NCI-H226 (cell line): ENCODE measurements at places on chromosomes 1 and 21.

DNA sequence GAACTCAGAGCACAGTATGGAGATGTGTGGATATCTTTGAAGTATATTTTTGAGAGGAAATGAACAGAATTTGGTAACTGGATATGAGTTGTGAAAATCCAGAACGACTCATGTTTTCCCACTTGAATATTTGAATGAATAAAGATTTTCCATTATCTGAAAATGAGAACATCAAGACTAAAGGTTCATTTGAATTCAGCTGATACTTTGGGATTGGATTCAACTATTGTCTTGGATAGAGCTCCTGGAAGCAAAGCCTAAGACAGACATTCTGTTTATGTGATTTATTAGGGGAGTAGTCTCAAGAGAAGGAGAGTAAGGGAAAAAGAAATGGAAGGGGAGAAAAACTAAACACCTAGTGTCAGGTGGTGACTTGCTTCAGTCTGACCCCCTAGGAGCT, 256.0 kb upstream of the LYPLAL1 start:
- no peak for DNase-seq

DNA sequence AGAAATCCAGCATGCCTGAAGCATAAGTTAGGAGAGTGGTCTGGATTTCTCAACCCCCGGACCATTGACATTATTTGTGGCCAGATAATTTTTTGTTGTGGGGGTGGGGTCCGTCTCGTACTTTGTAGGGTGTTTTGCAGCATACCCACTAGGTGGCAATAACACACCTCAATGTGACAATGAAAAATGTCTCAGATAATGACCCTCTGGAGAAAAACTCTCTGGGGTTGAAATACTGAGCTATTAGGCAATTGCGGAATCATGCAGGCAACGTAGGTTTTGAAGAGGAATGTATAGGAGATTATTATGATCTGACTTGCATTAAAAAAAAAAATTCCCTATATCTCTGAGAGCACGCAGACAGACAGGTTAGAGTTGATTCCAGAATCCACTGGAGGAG, 25.3 kb upstream of the RRP15 start:
- peak; percentile 1 for DNase-seq

- no peak for DNase-seq
These were observed 881 bp upstream of the ACTRT2 start for GRCh38 chr1:3020263-3020909.

DNA sequence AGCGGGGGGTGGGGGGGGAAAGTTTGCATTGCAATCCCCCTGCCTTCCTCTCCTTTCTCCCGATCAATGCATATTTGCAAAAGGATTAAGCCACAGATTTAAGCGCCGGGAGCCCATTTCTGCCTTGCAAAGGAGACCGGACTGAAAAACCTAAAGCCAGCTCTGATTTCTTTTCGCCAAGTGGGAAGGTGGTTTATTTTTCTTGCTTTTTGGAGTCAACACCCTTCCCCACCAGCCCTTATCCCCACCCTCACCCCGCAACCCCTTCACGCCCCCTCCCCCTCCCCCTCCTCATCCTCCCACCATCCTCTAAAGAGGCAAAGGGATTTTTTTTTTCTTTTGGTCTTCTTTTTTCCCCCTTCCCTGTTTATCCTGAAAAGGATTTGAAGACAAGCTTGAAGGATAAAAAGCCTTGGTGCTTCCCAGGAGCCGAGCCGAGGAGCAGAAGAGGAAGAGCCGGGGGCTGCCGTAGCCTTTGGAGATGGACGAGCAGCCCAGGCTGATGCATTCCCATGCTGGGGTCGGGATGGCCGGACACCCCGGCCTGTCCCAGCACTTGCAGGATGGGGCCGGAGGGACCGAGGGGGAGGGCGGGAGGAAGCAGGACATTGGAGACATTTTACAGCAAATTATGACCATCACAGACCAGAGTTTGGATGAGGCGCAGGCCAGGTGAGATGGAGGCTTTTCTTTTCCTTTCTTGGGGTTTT, 513 bp downstream of the PBX1 start:
- DNase-seq: peak; percentile 35

GRCh38 chr1:19812875-19813642, 2.0 kb downstream of the RNF186 start:
- no peak for DNase-seq

- peak; percentile 63 for DNase-seq
These were observed 67.7 kb upstream of the RAB4A start for GRCh38 chr1:229203030-229203751.

DNA sequence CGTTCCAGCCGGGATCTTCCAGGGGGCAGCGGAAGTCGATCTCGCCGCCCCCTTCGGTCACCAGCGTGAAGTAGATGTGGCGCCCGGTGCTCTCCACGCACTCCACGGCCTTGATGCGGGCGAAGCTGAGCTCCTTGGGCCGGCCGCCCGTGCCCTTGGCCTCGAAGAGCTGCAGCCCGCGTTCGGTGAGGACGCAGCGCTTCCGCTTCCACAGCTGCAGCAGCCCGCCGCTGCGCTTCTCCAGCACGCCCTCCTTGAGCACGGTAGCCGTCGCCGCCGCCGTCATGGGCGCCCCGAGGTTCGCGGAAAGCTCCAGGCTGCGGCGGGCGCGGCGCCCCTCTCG, 516 bp downstream of the PHLDA3 start:
- DNase-seq: no peak

DNA sequence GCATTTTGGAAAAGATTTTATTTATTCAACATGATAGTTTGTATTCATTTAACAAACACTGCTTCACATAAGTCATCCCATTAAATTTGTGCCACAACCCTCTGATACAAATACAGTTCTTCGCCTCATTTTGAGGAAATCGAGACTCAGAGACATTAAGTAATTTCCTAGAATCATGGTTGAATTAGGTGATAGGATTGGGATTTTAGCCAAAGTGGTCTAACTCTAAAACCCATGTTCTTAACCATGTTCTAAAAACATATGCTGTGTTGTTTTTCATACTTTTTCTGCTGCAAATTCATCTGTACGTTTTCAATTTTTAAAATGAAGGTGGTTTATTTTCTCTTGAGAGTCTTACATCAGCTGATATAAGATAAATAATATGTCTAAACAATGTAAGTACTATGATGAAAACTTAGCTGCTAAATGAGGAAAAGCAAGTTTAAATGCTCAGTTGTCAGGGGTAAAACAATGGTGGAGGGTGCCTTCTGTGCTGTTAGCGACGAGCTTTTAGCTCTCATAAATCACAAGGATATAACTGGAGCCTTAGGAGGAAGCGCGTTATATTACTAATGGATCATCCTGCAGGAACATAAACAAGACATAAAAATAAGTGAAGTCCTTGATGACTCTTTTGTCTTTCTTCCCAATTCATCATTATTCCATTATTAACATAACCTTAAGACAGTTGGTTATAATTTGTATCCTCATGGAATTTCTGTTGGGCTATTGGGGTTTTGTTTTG, 97.7 kb downstream of the CACHD1 start:
- DNase-seq: no peak

- no peak for DNase-seq
These were observed 74.0 kb downstream of the SYT6 start for GRCh38 chr1:114079596-114080190.

- DNase-seq: no peak
These were observed 316.8 kb downstream of the TTLL7 start for GRCh38 chr1:83682132-83682531.

GRCh38 chr1:113133038-113133437, 60.0 kb downstream of the LRIG2 start:
- no peak for DNase-seq

GRCh38 chr1:9615316-9616063, 26.8 kb downstream of the TMEM201 start:
- peak; percentile 38 for DNase-seq

DNA sequence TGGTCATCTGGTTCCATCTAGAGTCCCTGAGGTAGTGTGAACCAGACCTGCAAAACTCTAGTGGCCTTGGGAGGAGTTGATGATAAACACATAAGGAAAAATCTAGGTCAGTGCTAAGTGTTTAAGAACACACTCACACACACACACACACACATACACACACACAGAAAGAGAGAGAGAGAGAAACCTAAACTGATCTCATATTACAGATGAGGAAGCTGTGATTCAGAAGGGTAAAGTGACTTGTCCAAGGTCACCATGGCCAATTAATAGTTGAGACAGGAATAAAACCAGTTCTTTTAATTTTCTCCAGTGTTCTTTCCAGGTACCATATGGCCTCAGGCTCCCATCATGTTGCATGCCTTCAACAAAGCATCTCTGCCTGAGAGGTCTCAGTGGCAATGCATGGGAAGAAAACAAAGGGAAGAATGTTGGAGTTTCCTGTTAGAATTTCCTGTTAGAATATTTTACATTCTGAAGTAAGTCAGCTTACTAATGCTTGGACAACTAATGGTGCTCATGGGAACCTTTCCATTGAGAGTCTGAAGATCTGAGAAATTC, 77.3 kb upstream of the TSPAN2 start:
- peak; percentile 79 for DNase-seq

GRCh38 chr1:76939050-76939816, 72.0 kb downstream of the ST6GALNAC5 start:
- no peak for DNase-seq

DNA sequence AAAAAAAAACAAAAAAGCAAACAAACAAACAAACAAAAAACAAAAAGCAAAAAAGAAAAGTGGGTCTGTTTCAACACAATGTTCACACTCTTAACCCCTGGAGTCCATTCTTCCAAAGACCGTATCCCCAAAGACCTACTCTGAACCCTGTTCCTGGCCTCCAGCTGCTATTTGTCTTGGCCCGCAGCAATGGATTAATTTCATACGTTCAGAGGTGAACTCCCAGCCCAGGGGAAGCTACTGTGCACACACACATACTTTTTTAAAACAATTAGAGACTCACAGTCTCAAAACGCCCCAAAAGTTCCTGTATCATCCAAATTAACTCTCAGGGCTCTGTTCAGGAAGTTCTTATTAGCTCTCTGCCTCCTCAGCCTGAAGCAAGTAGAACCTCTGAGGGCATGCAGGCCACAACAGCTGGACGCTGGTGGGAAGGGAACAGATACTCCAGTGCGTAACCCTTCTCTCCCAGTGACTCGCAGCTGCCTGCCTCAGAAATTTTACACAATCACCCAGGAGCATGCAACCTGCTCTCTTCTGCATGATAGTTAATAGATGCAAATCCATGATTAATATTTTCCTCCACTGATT, 395.4 kb downstream of the RRAGC start:
- no peak for DNase-seq

- DNase-seq: no peak
These were observed at the start of gene GIPC2 for GRCh38 chr1:78045926-78046778. TSS of gene GIPC2 (plus strand) at chr1:78045966. CDS start at chr1:78046095, 129 bp downstream.

DNA sequence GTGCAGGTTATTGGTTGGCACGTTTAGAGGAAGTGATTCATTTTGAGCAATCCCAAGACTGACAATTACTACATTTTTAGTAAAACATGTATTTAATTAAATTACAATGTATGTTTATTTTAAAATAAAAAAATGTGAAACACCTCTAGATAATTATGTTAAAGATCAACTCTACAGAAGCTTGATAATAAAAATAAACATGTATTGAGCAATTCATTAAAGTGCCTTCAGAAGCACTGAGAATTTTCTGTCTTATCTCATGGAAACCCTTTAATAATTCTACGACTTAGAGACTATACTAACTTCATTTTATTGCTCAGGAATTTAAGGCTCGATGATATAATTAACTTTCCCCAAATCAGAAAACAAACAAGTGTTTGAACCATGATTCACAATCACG, 208.0 kb upstream of the BRINP3 start:
- no peak for DNase-seq

DNA sequence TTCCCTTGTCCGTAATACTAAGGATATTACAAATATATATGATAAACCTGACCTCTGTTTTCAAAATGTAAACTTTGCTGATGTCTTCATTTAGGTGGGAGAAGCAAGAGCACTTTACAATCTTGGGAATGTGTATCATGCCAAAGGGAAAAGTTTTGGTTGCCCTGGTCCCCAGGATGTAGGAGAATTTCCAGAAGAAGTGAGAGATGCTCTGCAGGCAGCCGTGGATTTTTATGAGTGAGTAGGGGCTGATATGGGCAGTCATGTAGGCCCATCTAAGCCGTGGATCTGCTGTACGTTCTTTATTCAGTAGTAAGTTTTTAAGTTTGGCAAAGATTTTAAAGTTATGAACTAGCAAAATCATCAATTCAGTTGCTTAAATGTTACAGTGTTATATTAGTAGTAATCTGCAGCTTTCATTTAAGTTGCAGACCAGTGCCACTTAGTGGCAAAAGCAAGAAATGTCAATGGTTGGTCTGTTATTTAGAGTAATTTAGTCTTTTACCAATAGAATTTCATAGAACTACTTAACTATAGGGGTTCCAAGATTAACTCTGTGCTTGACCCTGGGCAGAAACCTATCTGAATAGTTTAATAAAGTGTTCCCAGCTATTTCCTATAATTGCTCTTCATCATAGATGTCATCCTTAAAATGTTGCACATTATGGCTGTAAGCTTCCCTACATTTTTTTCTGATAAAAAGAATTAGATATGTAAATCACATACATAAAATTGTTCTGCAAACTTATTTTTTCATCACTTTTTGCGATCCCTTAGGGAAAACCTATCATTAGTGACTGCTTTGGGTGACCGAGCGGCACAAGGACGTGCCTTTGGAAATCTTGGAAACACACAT, 21.3 kb downstream of the GPSM2 start:
- peak; percentile 23 for DNase-seq

GRCh38 chr1:21781815-21782348, 1.1 kb downstream of the USP48 start:
- DNase-seq: no peak

DNA sequence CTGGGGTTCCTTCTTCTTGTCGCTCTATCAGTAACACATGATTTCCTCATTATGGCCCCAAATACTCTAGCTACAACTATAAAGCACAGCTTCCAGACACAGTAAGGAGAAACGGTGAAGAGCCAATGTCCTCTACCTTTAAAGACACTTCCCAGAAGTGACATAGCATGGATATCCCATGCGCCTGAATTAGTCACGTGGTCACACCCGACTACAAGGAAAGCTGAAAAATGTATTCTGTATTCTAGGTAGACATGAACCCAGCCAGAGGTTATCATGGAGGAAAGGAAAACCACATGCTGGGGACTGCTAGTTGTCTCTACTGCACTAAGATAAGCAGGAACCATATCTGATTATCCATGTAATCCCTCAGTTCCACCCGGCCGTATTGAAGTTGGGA, 244.3 kb downstream of the LMX1A start:
- DNase-seq: no peak

DNA sequence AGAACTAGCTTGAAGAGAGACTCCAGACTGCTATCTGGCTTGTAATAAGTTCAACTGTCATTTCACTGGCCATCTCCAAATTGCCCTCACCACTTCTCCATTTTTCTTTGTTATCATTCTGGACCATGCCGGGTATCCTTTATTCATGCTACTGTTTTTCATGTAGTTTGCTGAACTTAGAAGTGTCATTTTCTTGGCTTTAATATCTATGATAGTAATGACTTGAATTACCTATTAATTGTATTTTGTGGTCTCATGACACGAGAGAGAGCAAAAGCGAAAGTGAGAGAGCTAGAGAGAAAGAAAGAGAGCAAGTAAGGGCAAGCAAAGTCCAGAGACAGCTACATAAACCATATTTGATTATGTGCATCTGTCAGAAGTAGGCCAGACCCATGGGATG, 184.9 kb upstream of the ATP1B1 start:
- DNase-seq: no peak
